Spleen (tissue), 13 donors: ENCODE measurements at places on chromosomes 11 and 22. TPM values are rescaled to one million over a fixed set of nuclear protein-coding genes. Genes with fewer than 3 reads are reported as not detected.

The VWCE gene
- total RNA-seq = 0.34 TPM

The DEUP1 gene
- total RNA-seq = not detected

The MPPED2 gene
- 12.6 TPM for total RNA-seq

The SNX32 gene
- total RNA-seq = not detected

The USH1C gene
- total RNA-seq = not detected

The KCNE3 gene
- 27.0 TPM for total RNA-seq

The SAAL1 gene
- 13.4 TPM for total RNA-seq

The MOB2 gene
- total RNA-seq = 40.8 TPM

The PANX3 gene
- not detected for total RNA-seq

The GAL gene
- total RNA-seq = not detected

DNA sequence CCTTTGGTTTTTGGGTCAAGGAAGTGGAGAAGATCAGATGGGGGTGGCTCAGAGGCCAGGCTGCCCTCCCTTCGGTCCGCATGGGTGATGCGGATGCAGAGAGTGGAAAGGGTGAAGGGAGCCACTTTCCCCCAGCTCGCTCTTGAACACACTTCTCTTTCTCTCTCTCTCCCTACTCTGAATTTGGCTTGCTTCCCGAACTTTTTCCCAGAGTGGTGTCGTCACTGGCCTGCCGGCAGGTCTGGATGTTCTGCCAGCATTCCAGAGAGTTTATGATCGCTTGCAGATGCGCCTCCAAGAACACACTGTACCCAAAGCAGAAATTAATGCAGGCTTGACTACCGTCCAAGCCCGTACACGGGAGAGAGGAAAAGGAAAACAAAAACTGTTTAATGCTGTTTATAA, 103.2 kb downstream of the ZBTB16 start:
- peak overlapping the region; percentile 89 for H3K27ac ChIP-seq
- H3K27me3 ChIP-seq = no peaks in the 10 kb centered on the region
- peaks cover 64% of the 10 kb centered on the region for H3K4me1 ChIP-seq
- DNase-seq = no peak

DNA sequence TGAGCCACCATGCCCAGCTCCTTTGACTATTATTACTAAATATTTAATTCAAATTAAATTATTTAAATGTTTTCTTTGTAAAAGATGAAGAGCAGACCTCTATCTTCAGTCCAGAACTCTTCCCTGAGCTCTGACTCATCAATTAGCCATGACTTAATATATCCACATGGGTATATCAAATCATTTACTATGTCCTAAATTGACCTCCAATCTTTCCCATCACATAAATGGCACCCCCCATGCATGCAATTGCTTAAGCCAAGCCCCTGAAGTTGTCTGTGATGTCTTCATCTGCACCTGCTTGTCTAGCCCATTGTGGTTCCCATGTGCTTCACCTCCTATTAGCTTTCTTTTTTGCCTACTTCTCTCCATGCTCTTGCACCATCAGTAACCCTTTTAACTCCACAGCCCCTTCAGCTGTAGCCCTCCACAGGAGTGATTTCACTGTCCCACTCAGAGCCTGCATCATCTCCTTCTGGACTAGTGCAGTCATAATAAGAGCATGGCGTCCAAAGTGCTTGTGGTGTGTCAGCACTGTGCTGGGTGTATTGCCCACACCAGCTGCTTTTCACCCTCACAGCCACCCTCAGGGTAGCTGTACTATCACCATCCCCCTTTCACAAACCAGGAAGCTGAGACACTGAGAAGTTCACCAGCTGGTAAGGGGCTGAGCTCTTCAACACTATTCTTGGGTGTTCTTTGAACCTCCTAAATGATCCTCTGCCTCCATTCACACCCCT, 11.8 kb upstream of the THY1 start:
- H3K36me3 ChIP-seq = no peaks in the 10 kb centered on the region
- DNase-seq = no peak
- no peaks in the 10 kb centered on the region for H3K27me3 ChIP-seq
- H3K4me3 ChIP-seq = no peak overlapping the region
- no peaks in the 10 kb centered on the region for H3K4me1 ChIP-seq
- no peak overlapping the region for H3K27ac ChIP-seq

DNA sequence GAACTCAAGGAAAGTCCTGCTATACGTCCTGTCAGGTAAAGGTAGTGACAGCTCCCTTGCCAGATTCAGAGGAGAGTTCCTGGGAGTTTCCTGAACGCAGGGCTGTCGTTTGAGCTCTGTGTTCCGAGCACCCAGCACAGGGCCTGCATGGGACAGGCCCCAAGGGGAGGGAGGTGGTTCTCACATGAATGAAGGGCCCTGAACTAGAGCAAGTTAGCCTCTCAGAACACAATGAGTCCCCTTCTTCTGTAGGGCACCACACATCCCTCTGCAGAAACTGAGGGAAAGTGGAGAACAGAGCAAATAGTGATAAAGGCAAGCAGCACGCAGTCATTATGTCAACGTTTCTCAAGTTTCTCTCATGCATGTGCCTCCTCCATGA, 35.3 kb downstream of the NEU3 start:
- DNase-seq = no peak
- H3K27ac ChIP-seq = no peak overlapping the region
- no peaks in the 10 kb centered on the region for H3K27me3 ChIP-seq
- H3K36me3 ChIP-seq = no peaks in the 10 kb centered on the region
- no peak overlapping the region for H3K4me3 ChIP-seq
- H3K4me1 ChIP-seq = peaks cover 9% of the 10 kb centered on the region

GRCh38 chr11:19191530-19192169, 10.1 kb downstream of the CSRP3 start:
- DNase-seq = no peak
- H3K4me1 ChIP-seq = no peaks in the 10 kb centered on the region
- H3K27ac ChIP-seq = no peak overlapping the region
- H3K36me3 ChIP-seq = no peaks in the 10 kb centered on the region

- no peaks in the 10 kb centered on the region for H3K36me3 ChIP-seq
- H3K4me1 ChIP-seq = no peaks in the 10 kb centered on the region
- H3K27ac ChIP-seq = peak overlapping the region; percentile 71
- no peak for DNase-seq
- H3K27me3 ChIP-seq = no peaks in the 10 kb centered on the region
Observed at GRCh38 chr11:132646890-132647289, 885.4 kb downstream of the OPCML start.

GRCh38 chr22:42805998-42806830, 50.9 kb downstream of the ARFGAP3 start:
- peaks cover 68% of the 10 kb centered on the region for H3K4me1 ChIP-seq
- H3K4me3 ChIP-seq = no peak overlapping the region
- DNase-seq = no peak
- H3K27me3 ChIP-seq = no peaks in the 10 kb centered on the region
- H3K27ac ChIP-seq = no peak overlapping the region

DNA sequence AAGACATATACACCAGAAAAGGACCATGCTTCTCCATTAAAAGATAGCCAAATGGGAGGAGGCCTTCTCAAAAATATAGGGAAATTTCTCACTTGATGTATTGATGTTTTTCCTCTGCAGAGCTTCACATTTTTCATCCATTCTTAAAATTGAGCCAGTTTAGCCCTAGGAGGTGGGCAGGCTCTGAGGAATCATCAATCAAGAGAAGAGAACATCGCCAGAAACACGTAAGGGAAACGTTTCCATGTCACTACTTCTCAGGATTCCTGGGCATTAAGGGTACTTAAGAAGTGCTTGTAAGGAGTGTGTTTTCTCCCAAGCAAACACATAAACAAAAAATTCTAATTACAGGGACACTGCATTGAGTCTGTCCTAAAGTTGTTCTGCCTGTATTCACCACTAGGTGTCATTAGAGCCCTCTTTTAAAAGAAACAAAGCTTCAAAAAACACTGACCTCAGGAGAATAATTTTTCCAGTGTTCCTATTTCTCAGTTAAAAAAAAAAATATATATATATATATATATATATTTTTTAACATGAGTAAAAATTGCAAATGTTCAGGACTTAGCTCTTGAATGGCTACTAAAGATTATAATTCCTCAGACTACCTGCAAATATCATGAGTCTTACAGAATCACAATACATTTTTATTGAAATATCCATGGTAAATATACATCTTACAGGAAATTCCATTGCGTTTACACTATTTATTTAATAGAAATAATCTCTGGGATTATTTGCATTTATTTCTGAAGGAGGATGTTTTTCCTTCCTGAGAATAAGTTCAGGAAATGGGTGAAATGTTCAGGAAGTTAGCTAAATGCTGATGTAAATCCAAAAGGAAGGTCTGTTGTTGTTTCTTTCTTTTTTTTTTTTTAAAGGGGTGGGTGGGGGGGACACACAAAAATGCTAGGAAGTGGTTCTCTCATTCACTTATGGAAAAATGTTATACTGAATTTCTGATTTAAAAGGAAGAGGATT, 16.0 kb downstream of the FZD4 start:
- H3K4me1 ChIP-seq = peaks cover 38% of the 10 kb centered on the region
- no peak overlapping the region for H3K4me3 ChIP-seq
- peak overlapping the region; percentile 72 for H3K27ac ChIP-seq
- no peaks in the 10 kb centered on the region for H3K36me3 ChIP-seq
- no peak for DNase-seq
- no peaks in the 10 kb centered on the region for H3K27me3 ChIP-seq

- no peak overlapping the region for H3K4me3 ChIP-seq
- no peak for DNase-seq
- peaks cover 97% of the 10 kb centered on the region for H3K27me3 ChIP-seq
Observed at GRCh38 chr22:44328762-44329161, 16.0 kb upstream of the SHISAL1 start.

DNA sequence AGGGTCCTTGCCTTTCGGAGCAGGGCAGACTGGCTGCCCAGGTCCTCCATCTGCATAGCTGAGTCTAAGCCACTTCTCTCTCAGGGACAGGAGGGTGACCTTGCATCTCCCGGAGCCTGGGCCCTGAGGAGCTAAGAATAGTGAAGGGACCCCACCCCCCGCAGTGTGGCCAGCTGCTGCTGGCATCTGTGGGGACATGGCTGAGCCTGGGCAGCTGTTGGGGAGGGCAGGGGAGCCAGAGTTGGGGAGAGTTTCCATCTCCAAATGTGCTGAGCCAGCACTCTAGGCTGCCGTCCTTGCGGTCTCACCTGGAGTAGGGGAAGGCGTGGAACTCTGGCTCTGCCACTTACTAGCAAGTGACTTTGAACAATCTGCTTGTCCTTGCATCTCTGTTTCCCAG, 34.8 kb upstream of the SHISAL1 start:
- peaks cover 54% of the 10 kb centered on the region for H3K27me3 ChIP-seq
- DNase-seq = no peak
- H3K4me3 ChIP-seq = no peak overlapping the region
- H3K36me3 ChIP-seq = no peaks in the 10 kb centered on the region
- no peak overlapping the region for H3K27ac ChIP-seq

- no peaks in the 10 kb centered on the region for H3K36me3 ChIP-seq
- DNase-seq = no peak
- H3K27me3 ChIP-seq = no peaks in the 10 kb centered on the region
- H3K4me3 ChIP-seq = no peak overlapping the region
- no peaks in the 10 kb centered on the region for H3K4me1 ChIP-seq
Observed at GRCh38 chr11:49499117-49499516, 290.7 kb upstream of the FOLH1 start.

DNA sequence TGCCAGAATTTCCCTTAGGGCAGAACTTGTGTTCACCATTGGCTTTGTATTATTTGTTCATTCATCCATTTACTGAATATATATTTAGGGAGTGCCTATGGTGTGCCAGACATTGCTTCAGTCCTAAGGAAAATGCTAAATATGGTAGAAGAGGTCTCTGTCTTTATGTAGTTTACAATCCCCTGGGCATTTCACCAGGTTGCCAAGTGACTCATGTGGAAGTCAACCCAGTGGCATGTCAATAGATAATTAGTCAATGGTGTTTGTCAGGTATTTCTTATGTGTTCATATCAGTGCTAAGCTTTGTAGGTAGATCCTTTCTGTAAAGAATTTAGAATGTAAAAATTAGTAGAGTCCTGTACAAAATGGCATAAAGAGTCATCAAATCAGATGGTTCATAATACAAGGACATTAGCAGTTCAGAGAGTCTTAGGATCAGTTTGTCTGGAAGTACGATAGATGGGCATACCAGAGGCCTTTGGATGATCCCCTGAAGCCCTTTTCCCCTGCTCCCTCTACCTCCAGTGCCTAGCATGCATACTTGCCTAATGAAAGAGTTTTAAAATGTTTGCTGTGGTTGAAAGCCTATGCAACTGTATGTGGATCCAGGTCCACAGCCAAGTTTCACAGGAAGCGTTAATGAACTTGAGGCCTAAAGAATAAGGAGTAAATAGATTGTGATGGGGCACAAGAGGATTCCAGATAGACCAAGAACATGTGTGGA, 58.5 kb upstream of the SESN3 start:
- no peak overlapping the region for H3K4me3 ChIP-seq
- H3K36me3 ChIP-seq = no peaks in the 10 kb centered on the region
- no peaks in the 10 kb centered on the region for H3K4me1 ChIP-seq
- H3K27ac ChIP-seq = no peak overlapping the region

DNA sequence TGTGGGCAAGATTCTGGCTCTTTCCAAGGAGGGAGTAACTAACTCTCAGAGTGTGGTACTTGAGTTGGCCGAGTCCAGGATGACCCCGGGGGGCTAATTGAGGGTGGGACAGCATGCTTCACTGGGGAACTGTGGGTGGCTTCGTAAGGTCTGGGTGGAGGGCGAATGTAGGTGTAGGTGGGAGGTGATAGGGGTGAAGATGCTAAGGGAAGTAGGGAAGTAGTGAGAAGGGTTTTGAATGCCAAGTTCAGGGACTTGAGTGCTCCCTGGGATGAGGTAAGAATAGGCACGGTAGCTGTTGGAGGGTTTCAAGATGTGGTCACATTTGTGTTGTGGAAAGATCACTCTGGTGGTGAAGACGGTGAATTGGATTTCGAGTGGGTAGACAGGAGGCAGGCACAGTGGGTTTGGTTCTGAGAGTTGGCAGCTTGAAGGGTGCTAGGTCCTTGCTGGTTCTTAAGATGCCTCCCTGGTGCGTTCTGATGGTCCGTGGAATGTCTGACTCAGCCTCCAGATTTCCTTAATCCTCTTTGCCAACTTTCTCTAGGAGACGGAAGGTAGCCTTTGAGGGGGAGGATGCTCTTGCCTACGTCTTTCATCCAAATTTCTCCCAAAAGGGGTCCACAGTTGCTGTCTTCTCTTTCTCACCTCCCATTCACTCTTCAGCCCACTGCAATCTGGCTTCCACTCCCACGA, 2.5 kb upstream of the DNAL4 start:
- H3K27ac ChIP-seq = no peak overlapping the region
- DNase-seq = no peak
- peaks cover 5% of the 10 kb centered on the region for H3K27me3 ChIP-seq
- H3K4me1 ChIP-seq = peaks cover 18% of the 10 kb centered on the region

DNA sequence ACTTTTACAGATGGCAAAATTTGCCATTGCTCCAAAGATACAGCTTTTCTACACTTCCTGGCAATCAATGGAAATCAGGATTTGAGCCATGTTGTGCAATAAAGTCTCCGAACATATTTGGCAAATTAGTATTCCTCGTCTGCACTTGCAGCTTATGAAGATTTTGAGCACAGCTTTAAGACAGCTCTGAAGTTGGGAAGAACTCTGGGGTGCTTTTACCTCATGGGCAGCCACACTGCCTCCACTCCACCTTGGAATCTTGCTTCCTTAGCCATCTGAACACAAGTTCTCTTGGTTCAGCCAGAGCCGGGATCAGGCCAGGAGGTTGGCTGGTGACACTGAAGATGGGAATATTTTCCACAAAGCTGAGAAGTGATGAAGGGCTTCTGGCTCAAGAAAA, 191.2 kb downstream of the CWF19L2 start:
- H3K36me3 ChIP-seq = no peaks in the 10 kb centered on the region
- DNase-seq = no peak
- no peak overlapping the region for H3K4me3 ChIP-seq
- no peaks in the 10 kb centered on the region for H3K4me1 ChIP-seq
- no peak overlapping the region for H3K27ac ChIP-seq
- no peaks in the 10 kb centered on the region for H3K27me3 ChIP-seq

GRCh38 chr22:17943533-17944249, 80.7 kb downstream of the MICAL3 start:
- no peaks in the 10 kb centered on the region for H3K27me3 ChIP-seq
- H3K4me1 ChIP-seq = peaks cover 94% of the 10 kb centered on the region
- no peak overlapping the region for H3K4me3 ChIP-seq
- no peaks in the 10 kb centered on the region for H3K36me3 ChIP-seq
- DNase-seq = no peak
- H3K27ac ChIP-seq = no peak overlapping the region
